ENCODE measurements at places on chromosomes 6 and 20. TPM values are rescaled to one million over a fixed set of nuclear protein-coding genes. Genes with fewer than 3 reads are reported as not detected.

DNA sequence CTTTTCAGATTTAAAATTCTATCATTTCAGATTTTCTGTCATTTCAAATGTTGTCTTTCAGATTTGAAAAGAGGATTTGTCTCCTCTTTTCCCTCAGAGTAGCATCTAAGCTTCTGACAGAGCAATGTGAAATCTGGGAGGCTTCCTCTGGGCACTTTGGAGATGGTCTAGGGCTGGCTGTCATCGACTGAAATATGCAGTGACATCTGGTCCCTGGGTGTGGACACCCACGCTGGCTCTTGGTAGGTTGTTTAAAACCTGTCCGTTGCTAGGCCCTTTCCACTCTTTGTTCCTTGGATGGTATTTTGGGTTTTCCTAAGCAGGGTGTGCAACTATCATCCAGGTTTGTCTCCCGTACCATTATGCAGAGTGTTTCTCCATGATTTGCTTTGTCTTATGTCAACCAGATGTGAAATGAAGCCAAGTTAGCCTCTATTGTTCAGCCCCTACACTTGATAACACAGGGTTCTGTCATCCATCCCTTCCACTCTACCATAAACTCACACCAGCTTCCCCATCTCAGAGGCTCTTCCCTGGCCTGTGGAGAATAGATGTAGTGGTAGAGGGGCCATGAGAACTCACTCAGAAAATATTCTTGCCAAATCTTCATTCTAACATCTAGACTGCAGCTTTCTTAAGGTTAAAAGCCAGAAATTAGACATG is 5.0 kb upstream of the VIP start:
- DNase-seq, result no peak

DNA sequence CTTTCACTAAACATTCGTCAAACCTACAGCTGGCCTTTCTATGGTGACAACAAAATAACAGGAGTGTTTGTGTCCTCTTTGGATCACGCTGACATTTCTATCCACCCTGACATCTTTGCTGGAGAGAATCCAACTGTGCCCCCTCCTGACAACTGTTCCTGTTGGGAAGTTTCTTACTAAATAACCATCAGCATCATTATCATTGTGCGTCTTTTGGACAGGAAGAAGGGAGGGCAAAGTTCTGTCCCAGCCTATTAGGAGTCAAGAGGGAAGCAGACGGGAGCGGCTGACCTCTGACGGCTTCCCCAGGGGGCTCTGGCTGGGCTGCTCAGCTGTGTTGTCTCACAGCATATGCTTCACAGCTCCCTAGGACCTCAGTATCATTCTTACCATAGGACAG is 195.9 kb upstream of the SULF2 start:
- DNase-seq, result peak; percentile 45

Gene BICRAL
- total RNA-seq, result 8.1 TPM

GRCh38 chr20:16535277-16535676 is 38.0 kb downstream of the KIF16B start:
- no peak for DNase-seq

Data from muscle of leg (tissue), 16 donors.